Cardiac muscle cell (in vitro differentiated cells and primary cell): ENCODE measurements at places on chromosomes 4 and X. TPM values are rescaled to one million over a fixed set of nuclear protein-coding genes. Genes with fewer than 3 reads are reported as not detected.
A peak's percentile ranks its signal among the peaks of the same experiment; 100 is the strongest.

Gene HS3ST1
- total RNA-seq, result 0.09 and 0.35 TPM in 2 replicates

Gene NRK
- total RNA-seq, result 0.12 and 0.53 TPM in 2 replicates

Gene SLC6A8
- total RNA-seq, result 23.7 and 29.0 TPM in 2 replicates

Gene L1CAM
- total RNA-seq, result 0.86 and 1.1 TPM in 2 replicates

Gene NPY5R
- 6.9 and 9.7 TPM in 2 replicates for total RNA-seq

Gene STK32B
- not detected in 2 replicates for total RNA-seq

GRCh38 chrX:9942086-9942485 is 25.1 kb upstream of the CLDN34 start:
- no peak for DNase-seq

- no peak for DNase-seq
These were observed 11.6 kb downstream of the PLAC1 start for GRCh38 chrX:134646691-134647090.

- DNase-seq, result no peak
These were observed 112.2 kb downstream of the AKAP4 start for GRCh38 chrX:50088645-50089044.

GRCh38 chr4:98745366-98745765 is 87.0 kb upstream of the TSPAN5 start:
- DNase-seq, result peak; percentile 68

- no peak for DNase-seq
These were observed 30.7 kb upstream of the KLHL8 start for GRCh38 chr4:87251106-87251505.

- DNase-seq, result peak; percentile 76
These were observed 127.8 kb upstream of the TBL1X start for GRCh38 chrX:9337046-9337445.

- DNase-seq, result no peak
These were observed 13.8 kb downstream of the RAB28 start for GRCh38 chr4:13470379-13470778.

DNA sequence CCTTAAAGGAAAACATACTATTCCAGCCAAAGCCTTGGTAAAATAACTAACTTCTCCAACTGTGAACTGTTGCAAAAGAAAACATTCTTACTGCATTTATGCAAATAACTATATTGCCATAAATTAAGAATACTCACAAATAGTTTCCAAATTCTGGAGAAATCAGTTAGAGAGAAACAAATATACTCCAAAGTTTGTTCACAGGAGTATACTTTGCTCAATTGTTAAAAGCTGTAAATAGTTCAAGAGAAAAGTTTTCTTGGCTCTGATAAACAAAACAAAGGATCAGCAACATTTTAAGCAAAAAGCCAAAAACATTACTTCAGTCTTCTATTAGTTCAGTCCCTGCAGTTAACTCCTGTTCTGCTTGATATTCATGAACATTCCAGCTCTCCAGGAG is 83.0 kb downstream of the EIF4E start:
- no peak for DNase-seq

GRCh38 chrX:38816155-38816554 is 14.9 kb downstream of the MID1IP1 start:
- DNase-seq, result no peak
